ENCODE measurements at places on chromosomes 3 and 15.

- H3K27ac ChIP-seq: no peak overlapping the region
- H3K36me3 ChIP-seq: no peaks in the 10 kb centered on the region
- peaks cover 10% of the 10 kb centered on the region for H3K4me1 ChIP-seq
- H3K27me3 ChIP-seq: no peaks in the 10 kb centered on the region
- H3K4me3 ChIP-seq: no peak overlapping the region
Measured at GRCh38 chr3:129683201-129683600, 76.7 kb upstream of the PLXND1 start.

GRCh38 chr3:194177141-194177540, 41.2 kb downstream of the HES1 start:
- no peaks in the 10 kb centered on the region for H3K4me1 ChIP-seq
- H3K36me3 ChIP-seq: no peaks in the 10 kb centered on the region
- no peaks in the 10 kb centered on the region for H3K27me3 ChIP-seq
- peak overlapping the region; percentile 17 for H3K27ac ChIP-seq

GRCh38 chr15:52115598-52116427, 3.2 kb upstream of the BCL2L10 start:
- DNase-seq: peak; percentile 67
- H3K4me1 ChIP-seq: no peaks in the 10 kb centered on the region
- no peaks in the 10 kb centered on the region for H3K36me3 ChIP-seq
- H3K4me3 ChIP-seq: no peak overlapping the region
- no peaks in the 10 kb centered on the region for H3K27me3 ChIP-seq
- H3K27ac ChIP-seq: peak overlapping the region; percentile 96

GRCh38 chr15:61654918-61655317, 405.3 kb downstream of the VPS13C start:
- DNase-seq: no peak
- no peaks in the 10 kb centered on the region for H3K27me3 ChIP-seq
- H3K4me3 ChIP-seq: no peak overlapping the region
- H3K27ac ChIP-seq: no peak overlapping the region

DNA sequence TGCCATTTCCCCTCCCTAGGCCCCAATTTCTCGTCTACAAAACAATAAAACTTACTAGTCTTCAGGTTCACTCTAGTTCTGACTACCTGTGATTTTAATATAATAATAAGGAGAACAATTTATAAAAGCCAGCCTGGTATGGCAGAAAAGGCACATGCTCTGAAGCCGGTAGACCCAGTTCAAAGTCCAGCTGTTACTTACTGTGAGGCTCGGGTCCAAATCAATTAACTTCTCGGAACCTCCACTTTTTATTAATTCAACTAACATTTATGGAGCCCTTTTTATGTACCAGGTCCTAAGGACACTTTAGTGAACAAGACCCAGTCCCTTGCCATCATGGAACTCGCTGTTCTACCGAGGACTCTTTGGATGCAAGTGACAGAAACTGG, 53.8 kb upstream of the SMAD3 start:
- peak overlapping the region; percentile 7 for H3K27ac ChIP-seq
- no peaks in the 10 kb centered on the region for H3K36me3 ChIP-seq
- H3K4me3 ChIP-seq: no peak overlapping the region
- no peaks in the 10 kb centered on the region for H3K4me1 ChIP-seq
- no peaks in the 10 kb centered on the region for H3K27me3 ChIP-seq

DNA sequence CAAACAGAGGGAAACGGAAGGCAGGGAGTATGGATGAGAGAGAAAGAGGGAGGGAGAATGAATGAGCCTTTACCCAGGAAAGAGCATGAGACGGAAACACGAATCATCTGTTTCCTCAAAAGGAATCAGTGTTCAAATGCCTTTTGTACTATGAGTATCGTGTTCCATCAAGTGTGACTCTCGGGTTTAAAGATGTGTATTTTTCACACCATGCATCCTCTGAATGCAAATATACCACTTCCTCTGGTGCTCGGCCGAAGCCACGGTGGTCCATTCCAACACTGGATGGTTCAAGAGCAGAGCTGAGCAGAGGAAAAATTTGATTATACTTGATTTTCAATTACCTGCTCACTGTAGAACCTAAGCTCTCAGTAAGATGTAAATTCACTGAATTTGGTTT, 505.1 kb downstream of the MECOM start:
- no peak overlapping the region for H3K27ac ChIP-seq
- H3K36me3 ChIP-seq: no peaks in the 10 kb centered on the region
- H3K4me1 ChIP-seq: no peaks in the 10 kb centered on the region
- H3K4me3 ChIP-seq: no peak overlapping the region
- H3K27me3 ChIP-seq: no peaks in the 10 kb centered on the region

GRCh38 chr15:81532001-81532400, 158.0 kb upstream of the TMC3 start:
- no peaks in the 10 kb centered on the region for H3K36me3 ChIP-seq
- H3K27ac ChIP-seq: no peak overlapping the region

DNA sequence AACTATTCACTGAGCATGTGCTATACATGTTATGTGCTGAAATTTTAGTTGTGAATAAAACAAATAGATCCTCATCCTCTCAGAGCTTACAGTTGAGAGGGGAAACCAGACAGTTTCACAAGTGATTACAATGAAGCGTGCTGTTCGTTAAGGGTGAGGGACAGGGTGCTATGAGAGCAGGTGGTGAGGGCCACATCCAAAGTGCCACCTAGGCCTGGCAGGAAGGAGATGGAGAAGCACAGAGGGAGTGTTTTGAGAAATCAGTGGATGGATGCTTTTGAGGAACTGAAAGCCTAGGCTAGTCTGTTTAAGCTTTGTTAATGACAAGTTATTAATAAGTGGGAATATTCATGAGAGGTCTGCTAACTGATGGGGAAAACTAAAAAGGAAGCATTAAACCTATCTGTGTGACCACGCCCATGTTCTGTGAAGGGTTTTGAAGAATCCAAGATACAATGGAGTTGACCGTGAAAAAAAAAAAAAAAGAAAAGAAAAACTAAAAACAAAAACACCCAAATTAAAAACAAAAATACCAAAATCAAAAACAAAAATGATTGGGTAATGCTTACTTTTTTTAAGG, 7.3 kb downstream of the MCTP2 start:
- no peak overlapping the region for H3K4me3 ChIP-seq
- no peak for DNase-seq
- no peaks in the 10 kb centered on the region for H3K36me3 ChIP-seq
- no peak overlapping the region for H3K27ac ChIP-seq
- no peaks in the 10 kb centered on the region for H3K4me1 ChIP-seq

DNA sequence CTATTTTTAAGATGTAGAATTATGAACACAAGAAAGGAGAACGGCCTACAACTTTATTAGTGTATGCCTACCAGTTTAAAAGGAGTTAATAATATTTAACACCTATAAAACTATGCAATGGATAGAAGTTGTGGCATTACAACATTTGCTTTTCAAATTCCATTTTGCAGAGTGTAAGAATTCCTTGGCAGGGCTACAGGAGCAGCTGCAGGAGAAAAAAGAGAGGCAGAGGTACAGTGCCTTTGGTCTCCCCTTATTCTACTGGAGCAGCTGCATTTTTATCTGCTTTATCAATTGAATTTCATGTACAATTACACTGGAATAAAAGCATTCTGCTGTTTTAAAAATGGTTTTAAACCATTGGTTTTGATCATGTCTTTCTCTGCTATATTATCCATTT, 145.7 kb upstream of the KCNH8 start:
- H3K4me3 ChIP-seq: no peak overlapping the region
- no peaks in the 10 kb centered on the region for H3K4me1 ChIP-seq
- no peaks in the 10 kb centered on the region for H3K36me3 ChIP-seq

GRCh38 chr3:178765472-178765871, 229.2 kb downstream of the KCNMB2 start:
- no peak overlapping the region for H3K27ac ChIP-seq

GRCh38 chr3:181712553-181713279, 991 bp downstream of the SOX2 start:
- DNase-seq: no peak
- H3K27me3 ChIP-seq: peaks cover 31% of the 10 kb centered on the region
- peak overlapping the region; percentile 24 for H3K4me3 ChIP-seq
- H3K36me3 ChIP-seq: no peaks in the 10 kb centered on the region
- peaks cover 14% of the 10 kb centered on the region for H3K4me1 ChIP-seq

DNA sequence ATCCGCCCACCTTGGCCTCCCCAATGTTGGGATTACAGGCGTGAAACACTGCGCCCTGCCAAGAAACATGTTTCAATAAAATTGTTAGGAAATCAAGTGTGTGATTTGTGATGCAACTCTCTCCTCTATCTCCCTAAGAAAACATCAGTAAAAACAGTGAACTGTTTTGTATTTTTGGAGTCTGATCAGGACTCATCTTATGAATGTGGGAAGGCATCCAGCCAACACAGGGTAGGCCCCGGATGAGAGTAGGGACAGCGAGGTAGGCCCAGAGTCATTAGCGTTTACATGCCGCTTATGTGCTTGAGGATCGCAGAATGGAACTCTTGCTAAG, 884 bp upstream of the GLYCTK start:
- peak overlapping the region; percentile 71 for H3K4me3 ChIP-seq
- H3K4me1 ChIP-seq: peaks cover 46% of the 10 kb centered on the region
- no peaks in the 10 kb centered on the region for H3K36me3 ChIP-seq
- H3K27me3 ChIP-seq: no peaks in the 10 kb centered on the region
- peak; percentile 71 for DNase-seq

- H3K27me3 ChIP-seq: no peaks in the 10 kb centered on the region
- no peaks in the 10 kb centered on the region for H3K4me1 ChIP-seq
- no peak overlapping the region for H3K27ac ChIP-seq
- no peaks in the 10 kb centered on the region for H3K36me3 ChIP-seq
Measured at GRCh38 chr3:184563561-184563925, 2.0 kb downstream of the EPHB3 start.

DNA sequence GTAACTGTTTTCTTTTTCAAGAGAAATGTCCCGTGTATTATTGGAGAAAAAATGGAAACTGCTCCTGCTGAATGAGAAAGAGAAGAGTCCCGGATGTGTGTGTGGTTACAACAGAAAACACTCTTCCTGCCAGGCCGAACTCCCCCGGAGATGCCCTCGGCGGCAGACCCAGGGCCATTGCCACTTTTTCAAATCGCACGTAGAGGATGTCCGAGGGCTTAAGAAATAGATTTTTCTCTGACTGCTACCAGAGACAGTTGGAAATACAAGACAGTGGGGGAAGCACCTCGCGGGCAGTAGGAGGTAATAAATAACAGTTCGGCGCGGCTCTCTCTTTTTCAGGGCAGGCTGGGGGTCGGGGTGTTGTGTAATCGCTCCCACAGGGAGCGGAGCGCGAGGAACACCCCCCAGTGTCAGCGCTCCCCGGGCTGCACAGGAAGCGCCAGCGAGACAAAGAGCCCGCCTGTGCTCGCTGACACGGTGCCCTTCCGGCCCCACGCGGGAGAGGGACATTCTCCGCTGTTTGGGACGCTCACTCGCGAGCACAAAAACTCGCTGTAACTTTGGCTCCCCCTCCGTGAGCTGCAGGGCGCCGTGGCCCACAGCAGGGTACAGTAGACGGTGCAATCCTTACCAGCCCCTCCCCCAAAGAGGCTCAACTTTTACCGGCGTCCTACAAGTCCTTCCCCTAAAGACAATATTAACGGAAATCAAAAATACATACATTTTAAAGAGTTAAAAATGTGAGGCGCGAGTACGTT, 1.1 kb downstream of the VGLL4 start:
- peak; percentile 84 for DNase-seq
- H3K4me1 ChIP-seq: no peaks in the 10 kb centered on the region
- H3K27ac ChIP-seq: peak overlapping the region; percentile 75
- peak overlapping the region; percentile 71 for H3K4me3 ChIP-seq

- peaks cover 12% of the 10 kb centered on the region for H3K4me1 ChIP-seq
- no peaks in the 10 kb centered on the region for H3K36me3 ChIP-seq
- DNase-seq: no peak
- H3K27ac ChIP-seq: no peak overlapping the region
- H3K27me3 ChIP-seq: no peaks in the 10 kb centered on the region
Measured at GRCh38 chr15:71595846-71596553, 214.4 kb upstream of the NR2E3 start.

GRCh38 chr3:101195951-101196713, 124.2 kb downstream of the IMPG2 start:
- H3K27ac ChIP-seq: no peak overlapping the region
- H3K27me3 ChIP-seq: no peaks in the 10 kb centered on the region
- no peak for DNase-seq

- H3K27ac ChIP-seq: no peak overlapping the region
- no peaks in the 10 kb centered on the region for H3K4me1 ChIP-seq
- no peak for DNase-seq
- no peaks in the 10 kb centered on the region for H3K36me3 ChIP-seq
- H3K4me3 ChIP-seq: no peak overlapping the region
Measured at GRCh38 chr3:150783920-150784746, 21.2 kb upstream of the SIAH2 start.

DNA sequence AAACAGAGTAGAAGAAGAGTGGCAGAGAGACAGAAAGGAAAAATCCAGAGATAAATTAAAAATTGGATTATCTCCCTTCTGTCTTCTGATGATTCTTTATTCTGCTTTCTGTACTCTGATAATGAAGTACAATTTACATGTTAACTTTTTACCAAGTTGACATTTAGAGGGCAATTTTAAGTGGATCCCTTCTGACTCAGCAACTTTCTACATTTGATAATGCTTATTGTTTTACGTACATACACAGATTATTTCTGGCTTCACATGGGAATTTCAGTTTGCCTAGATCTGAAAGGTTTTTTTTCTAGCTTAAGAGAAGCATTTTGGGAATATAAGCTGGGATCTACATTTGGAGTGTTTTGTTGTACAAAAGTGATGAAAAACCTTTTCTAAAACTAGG, 491.3 kb downstream of the OTOL1 start:
- no peaks in the 10 kb centered on the region for H3K36me3 ChIP-seq
- DNase-seq: no peak
- no peaks in the 10 kb centered on the region for H3K27me3 ChIP-seq
- H3K27ac ChIP-seq: no peak overlapping the region

GRCh38 chr3:172283841-172284357, 164.4 kb downstream of the GHSR start:
- no peak overlapping the region for H3K27ac ChIP-seq
- no peak for DNase-seq
- no peaks in the 10 kb centered on the region for H3K27me3 ChIP-seq
- H3K4me3 ChIP-seq: no peak overlapping the region

- H3K27me3 ChIP-seq: no peaks in the 10 kb centered on the region
- H3K4me3 ChIP-seq: no peak overlapping the region
- no peak overlapping the region for H3K27ac ChIP-seq
- H3K4me1 ChIP-seq: no peaks in the 10 kb centered on the region
- H3K36me3 ChIP-seq: no peaks in the 10 kb centered on the region
Measured at GRCh38 chr3:111593666-111594065, 1.5 kb downstream of the ZBED2 start.

DNA sequence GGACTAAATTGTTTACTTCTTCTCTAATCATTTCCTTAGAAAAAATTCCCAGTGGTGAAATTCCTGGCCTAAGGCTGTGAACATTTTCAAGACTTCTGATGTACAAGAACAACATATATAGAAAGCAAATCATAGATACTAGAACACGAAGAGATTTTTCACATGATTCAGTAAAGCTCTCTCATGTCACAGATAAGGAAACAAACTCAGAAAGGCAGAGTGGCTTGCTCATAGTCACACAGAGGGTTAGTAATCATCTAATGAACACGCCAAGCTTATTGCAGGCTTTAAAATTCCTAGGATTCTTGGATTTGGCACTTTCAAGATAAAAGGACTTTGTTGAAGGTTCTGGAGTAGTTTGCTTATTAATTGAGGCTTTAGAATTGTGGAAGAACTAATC, 26.2 kb downstream of the CRTAP start:
- H3K36me3 ChIP-seq: no peaks in the 10 kb centered on the region
- H3K27ac ChIP-seq: no peak overlapping the region
- no peaks in the 10 kb centered on the region for H3K4me1 ChIP-seq
